ENCODE measurements at places on chromosomes 3 and 15. TPM values are rescaled to one million over a fixed set of nuclear protein-coding genes. Genes with fewer than 3 reads are reported as not detected.

GRCh38 chr3:39435006-39435748 is 28.7 kb downstream of the RPSA start:
- DNase-seq: no peak

DNA sequence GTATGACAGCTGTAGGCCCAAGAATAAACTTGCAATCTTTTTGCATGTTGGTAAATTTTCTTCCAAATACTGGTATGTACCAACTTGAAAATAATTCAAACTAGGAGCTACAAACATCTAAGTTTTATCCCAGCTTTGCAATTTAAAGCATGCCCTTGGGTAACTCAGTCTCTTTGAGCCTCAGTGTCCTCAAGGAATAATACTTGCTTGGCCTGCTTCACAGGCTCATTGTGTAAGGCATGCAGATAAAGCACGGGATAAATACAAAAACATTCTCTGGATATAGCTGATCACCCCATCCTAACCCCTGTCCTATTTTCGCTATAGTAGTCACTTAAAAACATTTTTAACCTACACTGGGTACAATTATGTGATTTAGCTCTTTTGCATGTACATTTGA is 9.6 kb upstream of the TMEM44 start:
- DNase-seq: no peak

- DNase-seq: no peak
These were observed 68.0 kb upstream of the CMTM7 start for GRCh38 chr3:32323604-32324003.

DNA sequence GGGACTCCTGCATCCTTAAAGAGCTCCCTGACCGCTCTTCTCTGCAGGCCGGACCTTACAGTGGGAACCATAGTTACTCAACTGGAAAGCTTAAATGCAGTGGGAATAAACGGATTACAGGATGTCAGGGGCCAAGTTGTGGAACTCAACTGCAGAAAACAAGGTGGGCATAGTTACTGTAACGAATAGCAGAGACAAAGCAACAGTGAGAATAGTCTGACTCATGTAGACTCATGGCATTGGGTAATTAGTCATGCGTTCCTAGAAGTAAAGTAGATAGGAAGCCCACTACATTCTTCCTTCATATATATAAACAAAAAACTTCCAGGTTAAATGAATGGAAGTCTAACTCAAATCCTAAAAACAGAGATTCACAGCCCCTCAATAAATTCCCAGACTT is 95.5 kb upstream of the CHRNA7 start:
- no peak for DNase-seq

DNA sequence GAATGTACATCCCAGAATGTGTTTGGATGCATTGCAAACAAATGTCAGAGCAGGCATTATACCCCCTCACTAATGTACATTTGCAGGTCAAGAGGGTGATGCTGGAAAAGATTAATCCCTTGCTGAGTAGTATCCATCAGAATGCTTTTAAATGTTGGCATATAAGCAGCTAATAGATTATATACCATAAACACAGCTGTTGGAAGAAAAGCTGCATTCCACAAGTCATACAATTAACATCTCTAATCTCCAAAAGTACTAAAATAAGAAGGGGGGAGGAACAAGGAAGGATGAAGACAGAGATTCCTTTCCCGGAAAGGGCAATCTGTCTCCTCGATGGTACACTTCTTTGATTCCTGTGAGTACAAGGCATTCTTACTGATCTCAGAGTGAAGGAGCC is 445.7 kb upstream of the CDIN1 start:
- no peak for DNase-seq

DNA sequence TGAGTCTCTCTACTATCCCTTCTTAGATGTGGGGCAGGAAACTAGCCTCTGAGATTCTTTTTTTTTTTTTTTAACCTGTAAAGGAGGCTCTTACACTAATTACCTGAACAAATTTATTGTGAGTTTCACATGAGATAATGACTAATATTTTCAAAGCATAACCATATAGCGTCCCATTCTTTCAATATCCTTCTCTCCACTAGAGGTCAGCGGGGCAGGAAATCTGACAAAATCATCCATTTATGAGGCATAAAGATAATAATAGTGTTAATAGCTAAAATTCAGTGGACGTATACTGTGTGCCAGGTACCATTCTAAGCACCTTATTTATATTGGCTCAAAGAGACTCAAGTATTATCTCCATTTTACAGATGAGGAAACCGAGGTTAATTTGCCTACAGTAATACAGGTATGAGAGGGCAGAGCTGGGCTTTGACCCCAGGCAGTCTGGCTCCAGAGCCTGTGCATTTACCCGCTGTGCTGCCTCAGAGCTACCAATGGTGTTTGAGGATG is 16.3 kb upstream of the SMAD6 start:
- DNase-seq: no peak

DNA sequence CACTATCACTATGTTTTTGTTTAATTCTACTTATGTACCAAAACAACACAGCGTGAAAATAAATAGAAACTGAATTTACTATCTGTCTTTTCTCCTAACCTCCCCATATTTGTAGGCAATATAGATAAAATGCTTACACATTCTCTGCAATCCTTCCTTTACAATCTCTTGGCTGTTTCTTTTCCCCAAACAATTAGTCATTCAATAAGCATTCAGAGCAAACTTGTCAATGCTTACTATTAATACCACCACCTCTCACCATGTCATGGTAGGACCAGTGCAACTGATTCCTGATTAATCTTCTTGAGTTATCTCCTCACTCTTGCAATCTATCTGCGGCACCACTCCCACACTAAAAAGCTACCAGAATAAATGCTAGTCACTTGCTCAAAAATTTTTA is 74.0 kb upstream of the TTBK2 start:
- no peak for DNase-seq

DNA sequence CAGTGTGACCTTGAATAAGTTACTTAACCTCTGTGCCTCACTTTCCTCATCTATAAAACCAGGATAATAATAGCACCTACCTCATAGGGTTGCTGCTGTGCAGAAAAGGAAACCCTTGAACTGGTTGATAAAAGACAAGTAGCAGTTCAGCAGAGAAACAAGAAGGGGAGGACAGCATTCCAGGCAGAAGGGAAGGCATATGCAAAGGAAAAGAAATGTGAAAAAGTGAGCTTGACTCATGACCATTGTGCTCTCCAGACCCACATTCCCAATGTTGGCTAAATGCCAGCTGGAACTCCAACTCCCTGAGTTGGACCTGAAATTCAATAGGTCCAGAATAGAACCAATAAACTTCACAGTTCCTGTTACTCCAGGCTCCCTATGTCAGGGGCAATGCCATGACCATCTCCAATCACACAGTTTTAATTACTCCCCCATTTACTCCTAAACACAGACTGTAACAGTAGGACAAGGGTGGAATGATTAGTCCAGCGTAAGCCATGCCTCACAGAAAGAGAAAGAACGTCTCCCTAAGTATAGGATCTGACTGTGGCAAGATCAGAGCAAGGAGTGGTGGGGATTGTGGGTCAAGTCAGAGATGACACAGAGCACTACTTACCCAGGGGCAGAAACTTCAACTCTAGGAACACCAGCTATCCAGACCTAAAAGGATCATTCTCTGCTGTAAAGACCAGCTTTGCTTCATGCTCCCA is 26.9 kb downstream of the PRKAR2A start:
- no peak for DNase-seq

GRCh38 chr15:35618260-35619188 is 72.6 kb upstream of the DPH6 start:
- no peak for DNase-seq

DNA sequence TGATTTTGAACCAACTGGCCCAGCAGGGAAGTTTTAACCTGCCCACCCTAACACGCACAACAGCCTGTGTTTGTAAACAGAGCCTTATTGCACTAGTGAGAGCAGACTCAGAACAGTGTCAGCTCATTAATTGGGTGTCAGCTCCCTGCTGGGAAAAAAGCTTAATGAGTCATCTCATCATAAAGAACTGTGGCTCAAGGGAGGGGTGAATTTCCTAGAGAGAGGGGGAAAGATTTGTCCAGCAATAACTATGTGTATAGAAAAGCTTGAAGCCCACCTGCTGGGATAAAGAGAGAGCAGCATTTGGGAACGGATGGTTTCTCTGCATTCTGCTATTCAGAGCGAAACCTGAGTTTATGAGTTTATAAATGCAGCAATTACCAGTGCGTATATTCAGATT is 48.9 kb upstream of the GMNC start:
- no peak for DNase-seq

DNA sequence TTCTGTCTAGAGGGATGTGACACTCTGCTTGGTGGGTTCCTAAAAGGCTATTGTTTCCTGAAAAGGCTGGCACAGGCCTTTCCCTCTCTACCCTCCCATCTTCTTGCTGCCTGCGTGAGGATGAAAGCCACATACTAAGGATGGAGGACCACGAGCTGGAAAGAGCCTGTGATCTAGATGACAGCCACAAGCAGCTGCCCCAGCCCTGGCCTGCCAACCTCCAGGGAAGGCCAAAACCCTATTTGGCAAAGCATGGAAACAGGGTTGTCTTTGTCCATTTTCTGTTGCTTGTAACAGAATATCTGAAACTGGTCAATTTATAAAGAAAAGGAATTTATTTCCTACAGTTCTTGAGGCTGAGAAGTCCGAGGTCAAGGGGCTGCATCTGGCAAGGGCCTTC is 144.5 kb downstream of the FBLN2 start:
- no peak for DNase-seq

CHRD gene
- total RNA-seq: 6.2 TPM

IQCF5 gene
- not detected for total RNA-seq

UTS2B gene
- total RNA-seq: not detected

FOXL2 gene
- total RNA-seq: 0.30 TPM

CCR3 gene
- 1.9 TPM for total RNA-seq

Measured in suprapubic skin (tissue), 4 donors.